Immature natural killer cell (primary cell): ENCODE measurements at places on chromosomes 5 and 9.

- DNase-seq: no peak
Observed at GRCh38 chr5:172059661-172060100, 53.2 kb upstream of the FBXW11 start.

GRCh38 chr5:81852291-81853029 is 101.6 kb upstream of the SSBP2 start:
- peak; percentile 26 for DNase-seq

GRCh38 chr5:175753536-175754402 is 95.9 kb downstream of the HRH2 start:
- no peak for DNase-seq

GRCh38 chr5:158414780-158415179 is 555.8 kb upstream of the CLINT1 start:
- DNase-seq: no peak

GRCh38 chr5:100519075-100519474 is 16.1 kb upstream of the FAM174A start:
- no peak for DNase-seq

GRCh38 chr9:68739621-68740174 is 34.7 kb downstream of the PIP5K1B start:
- DNase-seq: no peak

- no peak for DNase-seq
Observed at GRCh38 chr5:150596313-150596712, 44.1 kb upstream of the SYNPO start.

GRCh38 chr5:1669276-1670155 is 130.1 kb downstream of the MRPL36 start:
- DNase-seq: no peak

GRCh38 chr9:6051511-6051950 is 36.1 kb upstream of the RANBP6 start:
- no peak for DNase-seq

- DNase-seq: no peak
Observed at GRCh38 chr9:107020040-107020530, 157.1 kb downstream of the ZNF462 start.

DNA sequence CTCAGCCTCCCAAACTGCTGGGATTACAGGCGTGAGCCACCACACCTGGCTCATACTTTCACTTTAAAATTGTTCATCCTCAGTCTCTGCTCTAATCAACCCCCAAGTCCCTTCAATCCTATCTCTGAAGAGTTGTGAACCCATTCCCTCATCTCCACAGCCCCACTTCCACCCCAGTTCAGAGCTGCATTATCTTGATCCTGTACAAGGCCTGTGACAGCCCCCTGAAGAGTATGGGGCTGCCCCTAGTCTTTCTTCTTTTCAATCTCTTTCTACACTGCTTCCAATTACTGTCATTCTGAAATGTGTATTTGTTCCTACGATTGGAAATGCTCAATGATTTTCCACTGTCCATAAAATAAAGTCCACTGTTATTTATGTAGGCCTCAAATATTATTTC is 588.3 kb downstream of the RAB3C start:
- DNase-seq: no peak

- no peak for DNase-seq
Observed at GRCh38 chr5:62473209-62473608, 60.6 kb downstream of the IPO11 start.

DNA sequence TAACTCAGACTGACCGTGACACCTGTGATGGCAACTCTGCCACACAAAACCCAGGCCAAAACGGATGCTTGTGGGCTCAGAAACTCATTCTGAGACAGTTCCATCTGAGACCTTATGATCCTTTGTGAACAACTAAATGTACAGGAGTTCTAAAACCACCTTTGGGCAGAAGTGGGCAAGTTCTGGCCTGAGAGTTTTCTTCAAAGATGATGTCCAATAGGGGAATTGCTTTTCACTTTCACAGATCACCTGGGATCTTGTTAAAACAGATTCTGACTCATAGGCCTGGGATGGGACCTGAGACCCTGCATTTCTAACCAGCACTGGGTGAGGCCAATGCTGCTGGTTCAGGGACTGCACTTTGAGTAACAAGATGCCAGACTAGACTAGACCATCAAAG is 67.8 kb upstream of the SLC25A51 start:
- DNase-seq: no peak
